ENCODE measurements at places on chromosomes 1 and 21.

DNA sequence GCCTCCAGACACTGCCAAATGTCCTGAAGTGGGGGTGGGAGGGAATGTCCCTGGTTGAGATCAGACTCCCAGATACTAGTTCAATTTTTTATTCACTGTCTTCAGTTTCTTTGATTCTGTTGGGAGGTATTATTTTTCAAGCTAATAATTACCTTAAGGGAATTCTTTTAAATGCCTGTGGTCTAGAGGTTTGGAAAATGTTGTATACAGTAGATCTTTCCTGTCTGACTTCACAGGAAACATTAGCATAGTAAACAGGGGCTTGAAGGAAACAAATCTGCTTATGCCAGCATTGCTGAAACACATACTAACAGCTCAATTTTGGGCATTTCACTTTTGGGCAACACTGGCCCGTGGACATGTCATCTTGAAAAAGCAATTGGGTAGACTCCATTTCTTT is 84.3 kb upstream of the HP1BP3 start:
- DNase-seq, result no peak

- DNase-seq, result no peak
These were observed 143.0 kb downstream of the URB2 start for GRCh38 chr1:229769006-229769405.

DNA sequence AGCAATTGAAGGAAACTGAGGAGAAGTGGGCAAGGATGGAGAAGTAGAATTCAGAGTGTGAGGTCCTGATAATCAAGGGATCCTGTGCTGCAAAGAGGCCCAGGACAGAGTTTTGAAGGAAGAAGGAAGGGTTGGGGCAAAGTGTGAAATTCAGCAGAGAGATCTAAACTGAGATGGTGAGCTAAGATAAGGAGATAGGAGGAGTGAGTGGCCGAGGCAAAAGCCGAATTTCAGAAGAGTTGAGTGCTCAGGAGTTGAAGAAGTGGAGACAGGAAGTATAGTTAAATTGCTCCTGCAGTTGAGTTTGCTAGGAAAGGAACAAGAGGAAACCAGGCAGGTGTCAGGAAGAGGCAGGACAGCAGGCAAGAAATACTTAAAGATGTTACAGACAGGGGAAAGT is 16.4 kb upstream of the MAPKAPK2 start:
- no peak for DNase-seq

DNA sequence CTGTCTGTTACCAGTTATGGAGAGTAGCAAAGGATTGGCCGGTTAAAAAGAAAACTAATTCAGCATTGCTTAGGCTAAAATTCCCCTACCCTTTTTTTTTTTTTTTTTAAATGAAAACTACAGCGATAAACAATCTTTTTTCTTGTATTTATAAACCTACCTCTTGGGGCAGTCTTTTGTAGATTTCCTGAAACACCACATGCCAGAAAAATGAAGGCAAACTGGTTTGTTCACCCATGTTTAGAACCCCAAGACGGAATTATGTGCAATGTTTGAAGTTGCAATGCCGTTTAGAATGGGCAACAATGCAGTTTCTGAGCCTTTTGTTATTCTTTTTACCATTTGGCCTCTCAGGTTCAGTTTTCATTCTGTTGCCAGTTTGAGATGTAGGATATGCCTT is 59.1 kb downstream of the PRDM2 start:
- DNase-seq, result no peak

- DNase-seq, result peak; percentile 70
These were observed 3.8 kb downstream of the FBXO2 start for GRCh38 chr1:11650331-11650991.

GRCh38 chr1:37438037-37438868 is 36.1 kb upstream of the ZC3H12A start:
- DNase-seq, result no peak

DNA sequence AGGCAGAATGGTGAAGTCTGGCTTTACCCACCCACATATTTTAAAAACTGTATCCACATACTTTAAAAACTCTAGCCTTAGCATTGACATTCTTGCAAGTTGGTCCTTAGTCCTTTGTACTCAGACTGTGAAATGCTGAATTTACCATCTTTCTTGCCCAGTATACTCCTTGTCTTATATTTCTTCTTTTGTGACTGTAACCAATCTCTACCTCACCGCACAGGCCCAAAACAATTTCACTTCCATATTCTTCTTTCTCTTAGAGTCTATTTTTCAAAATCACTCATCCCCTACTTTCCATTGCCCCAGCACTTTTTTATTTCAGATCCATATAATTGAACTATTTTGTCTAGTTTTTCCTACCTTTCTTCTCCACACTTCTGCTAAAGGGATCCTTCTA is 892.4 kb upstream of the B3GALT2 start:
- no peak for DNase-seq

- DNase-seq, result no peak
These were observed 100.4 kb downstream of the C1orf94 start for GRCh38 chr1:34277150-34277549.

DNA sequence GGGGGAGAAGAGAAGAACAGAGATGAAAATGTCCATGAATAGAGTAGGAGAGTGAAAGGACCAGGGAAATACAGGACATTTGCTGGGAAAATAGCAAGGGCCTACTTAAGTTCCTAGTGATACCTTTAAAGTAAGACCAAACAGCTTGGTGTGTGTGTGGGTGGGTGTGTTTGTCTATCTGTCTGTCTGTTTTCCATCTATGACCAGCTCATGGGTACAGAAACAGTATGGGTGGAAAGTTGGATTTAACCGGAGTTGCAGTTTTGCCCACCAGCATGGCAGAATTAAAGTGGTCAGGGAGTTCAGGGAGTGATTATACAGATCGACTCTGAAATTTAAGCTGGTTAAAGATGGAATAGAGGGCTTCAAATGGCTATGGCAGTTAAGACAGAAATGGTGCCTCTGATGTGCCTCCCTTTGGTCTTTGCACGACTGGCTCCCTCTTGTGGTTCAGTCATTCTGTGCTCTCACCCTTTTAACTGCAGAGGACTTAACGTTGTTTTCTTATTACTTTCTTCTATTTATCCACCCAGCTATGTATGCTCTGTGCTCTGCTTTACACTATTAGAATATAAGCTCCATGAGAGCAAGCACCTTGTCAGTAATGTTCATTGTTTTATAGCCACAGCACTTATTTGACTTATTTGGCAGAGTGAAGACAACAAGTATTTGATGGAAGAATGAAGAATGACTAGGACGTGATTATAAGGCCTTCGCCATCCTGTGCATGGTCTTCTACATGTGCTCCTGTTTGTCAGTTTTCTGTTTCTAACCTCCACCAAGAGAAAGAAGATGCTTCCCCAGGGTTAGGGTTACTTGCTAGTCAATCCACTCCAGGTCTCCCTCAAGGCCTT is 72.7 kb upstream of the AK4 start:
- peak; percentile 58 for DNase-seq

DNA sequence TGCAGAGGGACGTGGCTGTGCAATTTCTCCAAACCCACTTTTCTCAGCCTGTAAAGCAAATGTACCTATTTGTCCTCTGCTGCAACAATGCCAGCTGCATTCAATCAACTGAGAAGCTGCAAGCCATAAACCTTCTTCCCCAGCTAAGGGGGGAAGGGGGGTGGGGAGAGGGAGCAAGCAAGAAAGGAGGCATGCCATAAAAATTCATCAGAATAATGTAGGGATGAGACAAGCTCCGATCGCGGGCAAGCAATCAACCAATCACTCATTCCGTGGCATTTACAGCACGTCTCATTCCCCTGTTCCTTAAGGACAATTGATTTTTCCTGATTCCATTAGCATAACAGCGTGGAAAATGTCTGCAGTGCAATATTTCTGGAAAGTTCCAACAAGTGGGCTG is 144.8 kb downstream of the DMRTA2 start:
- DNase-seq, result no peak

GRCh38 chr1:194056169-194056568 is 869.8 kb upstream of the B3GALT2 start:
- DNase-seq, result no peak

- DNase-seq, result no peak
These were observed 89.6 kb downstream of the UBIAD1 start for GRCh38 chr1:11362547-11363021.

- no peak for DNase-seq
These were observed 12.4 kb downstream of the ACBD6 start for GRCh38 chr1:180489976-180490375.

DNA sequence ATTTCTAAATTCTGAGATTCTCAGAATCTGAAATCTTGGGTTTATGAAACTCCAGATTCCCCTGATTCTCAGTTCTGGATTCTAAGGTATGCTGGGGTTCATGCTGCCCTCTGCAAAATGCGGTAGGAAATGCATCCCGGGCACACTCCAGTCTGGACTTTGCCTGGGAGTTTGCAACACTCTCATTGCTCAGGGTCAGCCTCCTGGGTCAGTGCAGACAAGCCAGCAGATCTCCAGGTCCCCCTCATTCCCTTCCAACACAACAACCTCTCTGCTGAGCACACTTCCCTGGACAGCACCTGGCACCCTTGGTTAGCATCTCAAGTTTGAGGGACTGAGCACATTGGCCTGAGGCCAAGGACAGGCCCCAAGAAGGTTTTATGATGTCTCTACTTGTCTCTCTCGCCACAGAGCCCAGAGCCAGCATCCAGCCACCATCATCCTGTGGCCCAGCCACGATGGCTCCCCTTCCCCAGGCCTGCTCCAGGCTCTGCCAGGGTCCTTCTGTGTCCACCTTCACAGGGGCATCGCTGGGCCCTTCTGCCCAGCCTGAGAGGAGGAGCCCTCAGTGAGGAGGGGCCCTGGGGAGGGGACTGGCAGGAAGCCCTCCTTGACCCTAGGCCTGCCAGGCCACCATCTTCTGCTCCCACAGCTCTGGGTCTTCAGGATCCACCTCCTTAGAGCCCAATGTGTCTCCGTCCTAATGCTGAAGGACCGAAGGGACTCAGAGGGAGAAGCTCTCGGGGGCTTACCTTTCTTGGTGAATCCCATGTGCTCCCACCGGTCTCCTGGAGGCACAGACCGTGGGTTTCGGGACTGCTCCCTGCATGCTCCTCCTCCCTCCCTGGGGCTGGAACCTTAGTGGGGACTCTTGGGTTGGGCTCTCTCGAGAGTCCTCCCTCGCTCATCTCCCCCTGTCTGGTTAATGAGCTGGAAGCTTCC is 550.7 kb downstream of the PTPRU start:
- no peak for DNase-seq

- DNase-seq, result no peak
These were observed 147.8 kb downstream of the PGBD5 start for GRCh38 chr1:230278376-230278775.

- DNase-seq, result no peak
These were observed 52.5 kb upstream of the RIPK4 start for GRCh38 chr21:41819236-41819855.

DNA sequence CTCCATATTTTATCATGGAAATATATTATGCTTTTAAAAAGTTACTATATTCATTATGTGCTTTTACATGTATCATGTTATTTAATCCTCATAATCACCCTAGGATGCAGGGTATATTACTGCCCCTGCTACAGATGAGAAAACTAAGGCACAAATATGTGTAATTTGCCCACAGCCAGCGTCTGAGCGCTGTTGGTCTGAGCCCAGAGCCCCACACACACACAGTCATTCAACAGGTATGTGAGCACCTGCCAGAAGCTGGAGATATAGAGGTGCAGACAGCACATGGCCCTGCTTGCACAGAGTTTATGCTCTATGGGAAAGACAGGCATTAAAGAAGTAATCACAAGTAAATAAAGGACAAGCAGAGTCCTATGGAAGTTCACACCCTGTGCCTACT is 49.8 kb upstream of the SEC16B start:
- DNase-seq, result no peak

GRCh38 chr1:2980073-2980791 is 41.0 kb upstream of the ACTRT2 start:
- no peak for DNase-seq

GRCh38 chr1:33394770-33395169 is 36.1 kb downstream of the PHC2 start:
- no peak for DNase-seq

GRCh38 chr1:111553196-111553595 is 49.8 kb upstream of the ADORA3 start:
- no peak for DNase-seq

DNA sequence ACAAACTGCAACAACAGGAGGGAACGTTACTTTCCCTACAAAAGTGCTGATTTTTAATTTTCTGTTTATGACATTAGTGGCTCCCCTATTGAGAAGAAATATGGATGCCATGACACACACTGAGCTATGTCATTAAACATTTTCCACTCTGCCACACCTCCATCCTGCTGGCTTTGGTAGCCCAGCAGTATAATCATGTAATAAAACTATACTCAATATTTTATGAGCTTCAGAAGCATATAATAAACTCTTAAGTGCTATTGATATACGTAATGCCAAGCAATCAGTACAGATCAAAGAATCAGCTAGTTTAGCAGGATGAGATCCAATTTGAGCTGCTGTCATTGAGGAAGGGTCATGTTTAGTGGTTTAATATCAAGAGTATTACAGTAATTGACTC is 141.3 kb upstream of the LRRC7 start:
- DNase-seq, result no peak

DNA sequence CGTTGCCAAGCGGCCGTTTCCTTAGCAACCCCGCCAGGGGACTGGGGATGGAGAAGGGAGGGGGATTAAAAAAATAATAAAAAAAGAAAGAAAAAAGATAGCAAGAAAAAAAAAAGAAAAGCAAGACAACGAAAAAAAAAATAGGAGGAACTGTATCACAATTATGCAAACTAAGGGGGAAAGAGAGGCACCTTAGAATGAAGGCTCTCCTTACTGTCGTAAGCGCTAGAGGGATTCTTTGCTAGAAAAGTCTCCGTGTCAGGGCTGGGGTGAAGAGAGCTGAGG is 625 bp upstream of the NEGR1 start:
- no peak for DNase-seq

DNA sequence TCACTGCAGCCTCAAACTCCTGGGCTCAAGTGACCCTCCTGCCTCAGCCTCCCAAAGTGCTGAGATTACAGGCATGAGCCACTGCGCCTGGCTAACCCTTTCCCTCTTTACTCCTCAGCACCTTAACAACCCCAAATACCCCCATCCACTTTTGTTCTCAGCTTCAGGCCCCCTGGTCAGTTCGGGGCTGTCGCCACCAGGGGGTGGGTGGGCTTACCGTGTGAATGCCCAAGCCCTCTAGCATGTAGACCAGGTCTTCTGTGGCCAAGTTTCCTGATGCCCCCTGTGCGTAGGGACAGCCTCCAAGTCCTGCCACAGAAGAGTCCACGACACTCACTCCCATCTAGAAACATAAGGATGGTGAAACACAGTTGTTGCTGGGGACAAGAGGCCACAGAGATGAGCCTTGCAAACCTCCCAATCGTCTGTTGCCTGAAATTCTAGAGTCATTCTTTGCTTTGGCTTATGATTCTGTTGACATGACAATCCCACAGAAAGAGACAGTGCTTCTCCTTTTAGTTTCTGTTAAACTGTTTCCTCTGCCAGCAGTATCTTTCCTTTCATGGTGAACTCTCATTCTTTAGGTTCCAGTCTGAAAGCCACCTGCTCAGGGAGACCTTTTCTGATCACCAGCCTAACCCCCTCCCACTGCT is 3.8 kb upstream of the GALE start:
- DNase-seq, result no peak

DNA sequence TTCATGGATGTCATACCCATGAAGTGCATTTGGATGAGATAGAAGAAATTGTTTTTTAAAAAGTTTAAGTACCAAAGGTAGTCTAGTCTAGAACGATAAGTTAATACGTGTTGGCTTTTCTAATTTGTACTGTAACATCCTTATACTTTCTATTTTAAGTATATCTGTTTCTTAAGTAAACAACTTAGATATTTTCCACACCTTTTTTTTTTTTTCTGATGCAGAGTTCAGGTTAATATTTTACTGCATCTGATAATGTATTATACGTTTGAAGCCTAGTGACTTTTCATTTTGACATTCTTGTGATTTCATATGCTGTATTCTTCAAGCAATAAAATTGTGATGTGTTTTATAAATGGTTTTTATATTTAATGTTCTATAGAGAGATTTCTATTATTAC is 16.5 kb downstream of the DR1 start:
- no peak for DNase-seq

GRCh38 chr1:94002046-94002787 is 93.0 kb upstream of the GCLM start:
- no peak for DNase-seq
